AG08395 (cell line): ENCODE measurements at places on chromosomes 1 and 21.
A peak's percentile ranks its signal among the peaks of the same experiment; 100 is the strongest.

DNA sequence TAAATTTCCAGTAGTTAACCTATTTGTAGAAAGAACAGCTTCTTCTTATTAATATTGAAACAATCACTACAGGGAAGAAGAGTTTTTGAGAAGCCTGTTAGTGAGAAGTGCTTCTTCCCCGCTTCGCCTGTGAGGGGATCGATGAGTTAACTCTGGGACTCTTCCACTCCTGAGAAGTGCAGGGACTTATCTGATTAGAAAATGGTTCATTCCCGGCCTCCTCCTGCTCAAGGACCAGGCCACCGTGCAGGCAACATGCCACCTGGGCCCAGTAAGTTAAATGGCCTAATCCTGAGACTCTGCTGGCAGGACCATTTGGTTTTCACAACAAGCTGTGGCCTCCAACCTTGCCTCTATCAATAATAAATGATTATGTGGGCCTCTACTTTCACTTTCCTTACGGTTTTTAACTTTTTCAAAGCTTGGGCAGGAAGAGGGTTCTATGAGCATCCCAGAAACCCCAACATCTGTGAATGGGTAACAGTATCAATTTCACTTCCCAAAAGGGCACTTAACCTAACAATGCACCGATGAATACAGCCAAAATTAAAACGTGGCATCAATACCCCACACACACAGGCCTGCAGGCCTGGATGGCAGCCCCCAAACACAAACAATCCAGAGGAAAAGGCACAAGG is 33.1 kb downstream of the SIPA1L2 start:
- DNase-seq, result no peak

GRCh38 chr1:240001177-240001740 is 90.4 kb upstream of the FMN2 start:
- no peak for DNase-seq

DNA sequence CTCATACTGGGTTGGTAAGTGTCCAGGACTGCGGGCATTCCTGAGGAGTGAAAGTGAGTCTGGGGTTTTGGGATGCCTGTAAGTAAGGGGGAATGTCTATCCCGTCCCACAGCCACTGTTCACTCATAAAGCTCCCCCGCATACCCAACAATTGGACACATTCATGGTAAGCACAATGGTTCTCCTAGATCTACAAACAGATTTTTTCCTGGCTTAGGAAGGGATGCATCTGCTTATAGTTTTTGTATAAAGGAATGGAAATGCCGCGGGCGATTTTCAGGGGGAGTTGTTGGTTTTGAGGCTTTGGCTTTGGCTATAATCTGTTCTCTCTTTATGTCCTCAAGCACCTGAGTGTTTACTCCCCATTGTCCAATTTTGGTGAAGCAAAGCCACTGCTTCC is 7.1 kb downstream of the ERVH48-1 start:
- DNase-seq, result no peak

DNA sequence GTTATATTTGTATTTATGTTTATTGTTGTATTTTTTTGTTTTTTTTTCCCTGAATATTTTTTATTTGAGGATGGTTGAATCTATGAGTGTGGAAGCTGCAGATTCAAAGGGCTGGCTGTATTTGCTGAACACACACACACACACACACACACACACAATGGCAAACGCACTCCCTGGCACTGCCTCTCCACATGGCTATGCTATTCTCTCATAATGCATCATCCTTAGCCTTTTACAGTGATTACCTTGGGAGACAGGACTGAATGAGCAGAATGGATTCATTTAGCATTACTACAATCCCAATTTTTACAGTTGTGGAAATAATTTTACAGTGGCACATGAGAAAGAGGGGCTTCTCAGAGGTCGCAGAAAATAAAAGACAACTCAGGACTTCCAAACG is 390.1 kb downstream of the PCP4 start:
- no peak for DNase-seq

- DNase-seq, result no peak
These were observed 11.5 kb downstream of the HIPK1 start for GRCh38 chr1:113940365-113941244.

DNA sequence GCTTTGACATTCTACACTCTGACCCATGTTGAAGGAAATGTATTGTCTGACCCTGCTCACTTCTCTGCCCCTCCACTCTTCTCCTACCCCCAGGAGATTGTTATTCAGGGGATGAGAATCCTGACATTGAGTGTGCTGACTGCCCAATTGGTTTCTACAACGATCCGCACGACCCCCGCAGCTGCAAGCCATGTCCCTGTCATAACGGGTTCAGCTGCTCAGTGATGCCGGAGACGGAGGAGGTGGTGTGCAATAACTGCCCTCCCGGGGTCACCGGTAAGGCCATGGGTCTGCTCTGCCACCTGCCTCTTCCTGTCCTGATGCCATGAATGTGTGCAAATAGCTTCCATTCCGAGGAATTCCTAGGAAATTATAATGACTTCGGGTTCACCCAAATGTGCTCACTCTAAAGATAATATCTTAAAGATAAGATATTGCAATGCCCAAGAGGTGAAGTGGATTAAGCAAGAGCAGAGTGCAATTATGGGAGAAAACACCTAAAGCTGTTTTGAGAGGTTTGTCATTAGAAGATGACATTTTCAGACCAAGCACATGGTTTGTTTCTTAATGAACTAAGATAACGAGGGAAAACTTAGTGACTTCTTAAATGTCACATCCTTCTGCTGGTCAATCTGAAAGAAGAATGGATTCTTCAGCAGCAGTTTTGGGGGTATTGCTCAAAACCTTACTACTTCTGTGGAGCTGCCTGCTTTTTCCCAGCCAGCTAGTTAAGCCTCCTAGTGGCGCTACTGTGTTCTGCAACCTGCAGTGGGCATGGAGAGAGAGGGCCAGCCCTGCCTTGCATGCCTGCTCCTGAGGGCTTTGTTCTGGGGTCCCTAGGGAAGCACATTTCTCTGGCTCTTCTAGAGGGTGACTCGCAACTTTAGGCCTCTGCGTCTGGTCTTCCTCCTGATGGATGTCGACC is 41.6 kb downstream of the LAMC2 start:
- DNase-seq, result peak; percentile 62

DNA sequence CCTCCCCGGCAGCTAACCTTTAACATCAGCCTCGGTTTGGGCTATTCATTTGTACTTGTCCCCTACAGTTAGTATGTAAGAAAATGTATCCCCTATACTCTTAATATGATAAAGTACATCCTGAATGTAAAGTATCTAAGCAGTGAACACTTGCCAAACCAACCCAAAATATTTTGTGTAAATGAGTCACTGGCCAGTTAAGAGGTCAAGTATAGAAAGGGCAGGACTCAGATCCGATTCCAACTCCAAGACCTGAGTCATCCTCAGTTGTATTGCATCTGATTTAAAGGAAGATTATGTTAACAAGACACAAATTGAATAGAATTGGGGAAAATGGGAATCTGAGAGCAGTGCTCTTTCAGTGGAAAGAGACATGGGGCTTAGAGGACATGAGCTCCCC is 84.4 kb downstream of the CD58 start:
- DNase-seq, result peak; percentile 71

DNA sequence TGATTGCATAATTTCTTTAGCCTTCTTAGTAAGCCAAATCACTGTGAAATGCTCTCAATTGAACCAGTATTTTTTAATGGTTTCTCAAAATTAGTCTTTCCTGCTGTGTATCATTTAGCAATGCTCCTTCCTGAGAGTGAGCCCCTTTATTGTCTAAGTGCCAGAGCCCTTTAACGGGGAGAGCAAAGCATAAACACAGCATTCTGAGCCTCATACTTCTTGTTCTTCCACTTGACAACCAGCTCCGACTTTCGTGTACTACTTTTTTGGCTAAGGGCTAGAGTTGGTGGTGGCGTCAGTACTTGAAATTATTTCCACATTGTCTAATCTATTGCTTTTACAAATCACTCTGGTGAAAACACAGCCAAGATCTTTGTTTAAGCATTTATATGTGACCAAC is 299.0 kb downstream of the TPR start:
- peak; percentile 4 for DNase-seq

- DNase-seq, result no peak
These were observed 81.1 kb upstream of the PGBD5 start for GRCh38 chr1:230507236-230507635.

DNA sequence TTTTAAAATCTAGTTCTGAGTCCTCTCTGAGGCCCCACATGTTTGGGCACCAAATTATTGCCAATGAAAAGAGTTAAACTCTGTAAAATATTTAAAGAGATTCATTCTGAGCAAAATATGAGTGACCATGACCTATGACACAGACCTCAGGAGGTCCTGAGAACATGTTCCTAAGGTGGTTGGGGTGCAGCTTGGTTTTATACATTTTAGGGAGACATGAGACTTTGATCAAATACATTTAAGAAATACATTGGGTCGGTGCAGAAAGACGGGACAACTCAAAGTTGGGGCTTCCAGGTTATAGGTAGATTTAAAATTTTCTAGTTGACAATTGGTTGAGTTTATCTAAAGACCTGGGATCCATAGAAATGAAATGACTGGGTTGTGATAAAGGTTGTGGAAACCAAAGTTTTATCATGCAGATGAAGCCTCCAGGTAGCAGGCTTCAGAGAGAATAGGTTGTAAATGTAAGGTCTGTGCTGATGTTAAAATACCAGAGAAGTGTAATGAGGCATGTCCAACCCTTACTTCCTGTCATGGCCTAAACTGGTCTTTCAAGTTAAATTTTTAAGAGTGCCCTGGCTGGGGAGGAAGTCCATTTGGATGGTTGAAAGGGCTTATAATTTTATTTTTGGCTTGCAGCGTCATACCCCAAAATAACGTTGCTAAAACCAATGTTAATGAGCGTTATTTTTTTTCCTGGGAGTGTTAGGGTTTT is 274.9 kb downstream of the NUF2 start:
- no peak for DNase-seq

DNA sequence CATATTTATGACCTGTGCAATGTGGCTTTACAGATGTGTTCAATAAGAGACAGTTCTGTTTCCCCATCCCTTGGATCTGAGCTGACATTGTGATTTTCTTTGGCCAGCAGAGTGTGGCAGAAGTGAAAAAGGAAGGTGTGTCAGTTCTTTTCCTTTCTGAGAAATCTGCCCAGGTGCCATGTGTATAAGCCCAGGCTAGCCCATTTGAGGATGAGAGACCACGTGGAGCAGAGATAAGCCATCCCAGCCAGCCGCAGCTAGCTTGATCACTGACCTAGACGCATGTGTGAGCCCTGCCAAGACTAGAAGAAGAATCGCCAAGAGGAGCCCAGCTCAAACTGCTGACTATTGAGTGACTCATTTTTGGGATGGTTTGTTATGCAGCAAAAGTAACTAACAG is 127.8 kb downstream of the KCNJ6 start:
- no peak for DNase-seq

DNA sequence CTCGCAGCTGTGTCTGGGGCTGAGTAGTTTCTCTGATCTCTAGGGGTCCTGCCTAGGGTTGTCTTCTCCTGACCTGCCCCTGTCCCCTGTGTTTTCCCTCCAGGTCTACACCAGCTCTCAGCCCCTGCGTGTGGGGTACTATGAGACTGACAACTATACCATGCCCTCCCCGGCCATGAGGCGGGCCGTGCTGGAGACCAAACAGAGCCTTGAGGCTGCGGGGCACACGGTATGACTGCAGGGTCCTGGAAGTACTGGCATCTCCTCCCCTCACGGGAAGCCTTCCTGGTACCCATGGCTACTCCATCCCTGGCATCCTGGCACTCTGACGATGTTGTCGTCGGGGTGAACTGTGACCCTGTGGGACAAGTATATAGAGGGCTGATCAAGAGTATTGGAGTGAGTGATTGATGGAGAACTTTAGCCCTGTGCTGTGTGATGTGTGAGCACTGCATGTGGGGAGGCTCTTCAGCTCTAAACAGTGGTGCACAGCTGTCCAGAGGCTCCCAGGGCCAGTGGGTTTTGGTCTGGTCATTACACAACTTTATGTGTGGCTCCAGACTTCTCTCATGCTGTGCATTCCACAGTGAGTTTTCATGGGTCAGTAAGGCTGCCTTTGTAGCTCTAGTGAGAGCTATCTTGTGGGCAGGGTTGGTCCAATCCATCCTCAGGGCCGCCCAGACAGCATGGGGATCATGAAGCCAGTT is 14.4 kb downstream of the FAAH start:
- DNase-seq, result peak; percentile 54

DNA sequence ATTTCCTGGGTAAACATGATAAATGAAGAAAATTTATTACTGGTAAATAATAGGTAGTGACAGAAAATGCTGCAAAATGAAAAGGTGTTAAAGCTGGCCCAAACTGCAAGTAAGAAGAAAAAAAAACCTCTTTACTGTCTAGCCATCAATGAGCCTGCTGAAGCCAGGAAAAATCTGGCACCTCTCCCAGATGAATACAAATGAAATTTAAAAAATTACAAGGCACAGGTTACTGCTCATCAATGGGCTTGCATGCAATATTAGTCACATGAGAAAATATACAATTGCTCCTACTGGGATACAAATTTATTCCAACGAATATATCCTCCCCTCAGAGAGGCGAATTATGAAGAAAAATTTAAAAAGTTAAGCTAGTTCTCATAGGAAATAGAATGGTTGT is 1422.5 kb downstream of the KCNT2 start:
- no peak for DNase-seq

DNA sequence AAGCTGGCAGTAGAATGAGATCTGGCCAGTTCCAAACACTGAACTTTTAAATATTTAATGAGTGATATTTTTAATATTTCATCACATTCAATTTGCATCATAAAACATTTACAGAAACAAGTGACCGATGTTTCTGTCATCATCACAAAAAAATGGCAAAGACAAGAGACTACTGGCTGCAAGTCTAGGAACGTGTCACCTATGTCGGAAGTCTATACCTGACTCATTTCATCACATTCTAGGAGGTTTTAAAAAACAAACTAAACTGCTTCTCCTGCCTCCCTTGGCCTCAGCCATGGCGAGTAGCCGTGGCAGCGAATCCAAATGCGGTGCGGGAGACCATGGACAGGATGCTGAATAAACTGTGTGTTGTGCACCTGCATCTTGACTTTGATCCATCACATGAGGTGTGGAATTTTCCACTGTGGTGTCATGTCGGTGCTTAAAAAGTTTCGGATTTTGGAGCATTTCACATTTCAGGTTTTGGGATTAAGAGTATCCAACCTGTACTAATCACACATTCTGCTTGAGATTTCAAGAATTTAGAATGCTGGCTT is 43.1 kb downstream of the CLSTN1 start:
- no peak for DNase-seq

- no peak for DNase-seq
These were observed 173.3 kb downstream of the COL24A1 start for GRCh38 chr1:85983316-85983715.

GRCh38 chr1:54296666-54297065 is 96.7 kb downstream of the MRPL37 start:
- DNase-seq, result no peak

- peak; percentile 96 for DNase-seq
These were observed 58.2 kb downstream of the BCL9 start for GRCh38 chr1:147599362-147600118.

DNA sequence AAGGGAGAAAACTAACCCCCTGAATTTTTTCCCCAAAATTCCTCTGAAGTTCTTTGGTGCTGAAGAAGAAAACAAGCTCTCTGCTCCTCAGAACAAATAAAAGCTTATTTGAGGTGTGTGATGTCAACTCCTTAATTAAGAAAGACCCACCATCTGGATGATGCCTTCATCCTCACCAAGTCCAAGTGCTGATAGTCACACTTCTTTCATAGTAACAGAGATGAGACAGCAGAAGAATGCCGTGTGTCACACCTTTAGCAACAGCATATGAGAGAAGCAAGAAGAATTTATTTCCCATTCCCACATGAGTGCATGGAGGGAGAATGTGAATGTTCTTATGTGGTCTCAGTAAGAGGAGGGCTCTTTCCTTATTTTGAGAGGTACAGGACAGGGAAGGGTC is 91.2 kb downstream of the TGFB2 start:
- DNase-seq, result no peak
